ENCODE measurements at places on chromosomes 7 and 10.

- DNase-seq, result no peak
Observed at GRCh38 chr7:7612519-7612918, 28.0 kb upstream of the UMAD1 start.

GRCh38 chr10:31914370-31914769, 14.3 kb downstream of the ARHGAP12 start:
- DNase-seq, result no peak

DNA sequence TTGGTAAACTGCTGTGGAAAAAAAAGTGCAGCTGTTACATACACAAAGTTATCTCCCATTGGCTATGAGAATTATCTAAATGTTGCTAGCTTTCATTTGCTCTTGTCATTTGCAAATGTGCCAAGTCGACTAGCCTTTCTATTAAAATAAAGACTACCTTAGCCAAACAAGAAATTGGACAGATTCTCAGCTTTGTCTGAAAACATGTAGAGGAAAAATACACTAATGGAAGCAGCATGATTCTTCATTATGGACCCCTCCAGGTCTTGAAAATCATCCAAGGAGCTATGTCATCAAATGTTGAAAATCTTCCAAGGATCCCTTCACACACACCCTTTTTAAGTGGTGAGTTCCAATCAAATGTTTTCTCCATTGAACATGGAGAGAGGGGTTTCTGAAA, 237.7 kb downstream of the ETV1 start:
- no peak for DNase-seq

DNA sequence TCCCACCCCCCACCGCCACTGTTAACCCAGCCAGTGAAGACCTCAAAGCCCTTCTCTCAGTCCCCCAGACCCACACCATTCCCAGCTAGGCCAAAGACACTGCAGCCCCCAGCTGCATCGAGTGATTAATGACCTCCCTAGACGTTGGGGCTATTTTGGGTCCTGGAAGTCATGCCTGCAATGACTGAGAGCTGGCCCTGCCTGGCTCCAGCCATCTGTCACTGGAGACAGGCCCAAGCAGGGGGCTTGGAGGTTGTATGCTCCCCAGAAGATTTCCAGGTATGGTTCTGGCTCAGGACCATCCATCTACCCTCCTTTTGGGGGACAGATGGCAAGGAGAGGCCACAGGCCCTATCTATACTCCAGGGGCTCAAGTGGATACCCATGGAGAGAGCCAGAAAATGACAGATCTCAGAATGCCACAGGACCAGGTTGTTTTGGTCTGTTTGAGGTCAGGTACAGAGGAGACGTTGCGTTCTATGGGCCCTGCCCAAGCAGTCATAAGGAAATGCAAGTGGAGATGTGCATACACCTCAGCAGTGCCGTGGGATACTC, 5.1 kb downstream of the KCNIP2 start:
- DNase-seq, result no peak

GRCh38 chr10:6716516-6716915, 136.4 kb upstream of the PRKCQ start:
- no peak for DNase-seq

- DNase-seq, result peak; percentile 2
Observed at GRCh38 chr7:131383417-131384285, 56.0 kb downstream of the MKLN1 start.

DNA sequence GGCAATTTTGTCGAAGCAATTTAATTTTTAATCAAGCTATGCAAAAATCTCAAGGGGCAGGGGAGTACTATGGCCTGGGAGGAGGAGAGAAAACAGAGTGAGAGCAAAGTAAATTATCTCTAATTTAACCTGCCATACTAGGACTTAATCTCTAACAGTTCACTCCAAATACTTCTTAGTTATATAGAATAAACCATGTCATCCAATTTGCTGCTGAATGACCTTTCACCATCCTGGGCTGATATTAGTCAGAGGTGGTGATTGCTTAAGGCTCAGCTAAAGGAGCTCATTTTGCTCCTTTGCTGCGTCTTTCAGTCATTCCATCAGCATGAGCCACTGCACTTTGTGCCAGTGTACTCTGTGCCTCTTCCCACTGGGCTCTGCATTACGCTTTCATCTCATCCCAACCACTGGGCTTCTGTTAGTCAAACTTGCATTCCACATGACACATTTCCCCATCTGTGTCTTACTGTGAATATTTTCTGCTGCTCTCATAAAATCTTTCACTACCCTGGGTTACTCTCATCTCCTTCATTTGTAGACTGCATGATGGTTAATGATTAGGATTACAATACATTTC, 84.3 kb downstream of the CD36 start:
- no peak for DNase-seq

- no peak for DNase-seq
Observed at GRCh38 chr10:63843107-63843506, 321.9 kb downstream of the REEP3 start.

- no peak for DNase-seq
Observed at GRCh38 chr10:76976142-76976541, 661.5 kb downstream of the KCNMA1 start.

- no peak for DNase-seq
Observed at GRCh38 chr7:94883616-94884015, 23.8 kb upstream of the PPP1R9A start.

DNA sequence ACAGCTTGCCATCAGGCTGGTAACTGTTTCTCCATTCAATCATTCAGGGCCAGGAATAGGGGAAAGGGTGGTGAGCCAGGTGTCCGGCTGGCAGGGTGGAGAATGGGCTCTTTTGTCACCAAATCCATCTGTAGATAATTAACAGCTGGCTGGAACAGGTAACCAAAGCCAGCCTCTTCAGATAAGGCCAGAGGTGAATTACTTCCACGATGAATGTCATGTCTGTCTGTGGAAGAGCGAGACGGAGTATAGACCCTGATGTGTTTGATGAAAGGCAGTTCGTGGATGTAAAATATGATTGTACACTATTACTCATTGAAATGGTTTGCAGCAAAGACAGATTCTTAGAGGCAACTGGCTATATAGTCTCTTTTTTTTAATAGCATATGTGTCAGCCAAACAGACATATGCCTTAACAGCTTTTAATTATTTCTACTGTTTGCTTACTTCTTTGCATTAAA, 149.8 kb downstream of the KLF6 start:
- DNase-seq, result no peak

GRCh38 chr10:121831777-121832176, 96.1 kb downstream of the ATE1 start:
- DNase-seq, result no peak

GRCh38 chr10:17671307-17671706, 27.4 kb downstream of the STAM start:
- DNase-seq, result no peak

GRCh38 chr7:81140252-81140651, 221.4 kb upstream of the SEMA3C start:
- no peak for DNase-seq

- no peak for DNase-seq
Observed at GRCh38 chr10:97353945-97354344, 19.4 kb upstream of the FRAT2 start.

DNA sequence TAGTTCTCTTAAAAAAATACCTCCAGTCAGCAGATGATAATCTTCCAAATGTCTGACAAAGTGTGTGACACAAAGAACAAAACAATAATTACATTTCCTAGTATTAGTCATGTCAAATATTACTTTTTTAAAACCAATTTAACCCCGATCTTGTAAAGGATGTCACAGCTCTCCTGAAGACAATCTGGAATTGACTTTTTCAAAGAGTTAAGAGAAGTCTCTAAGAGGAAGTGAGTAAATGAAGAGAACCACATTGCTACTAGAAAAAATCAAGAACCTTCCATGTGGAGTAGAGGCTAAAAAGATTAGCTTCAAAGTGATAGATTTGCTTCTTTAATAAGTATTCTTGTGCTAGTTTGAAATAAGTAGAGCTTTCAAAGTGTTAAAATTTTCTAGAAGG, 218.2 kb upstream of the IMMP2L start:
- DNase-seq, result no peak

- no peak for DNase-seq
Observed at GRCh38 chr10:103501186-103501585, 7.7 kb downstream of the NEURL1 start.

DNA sequence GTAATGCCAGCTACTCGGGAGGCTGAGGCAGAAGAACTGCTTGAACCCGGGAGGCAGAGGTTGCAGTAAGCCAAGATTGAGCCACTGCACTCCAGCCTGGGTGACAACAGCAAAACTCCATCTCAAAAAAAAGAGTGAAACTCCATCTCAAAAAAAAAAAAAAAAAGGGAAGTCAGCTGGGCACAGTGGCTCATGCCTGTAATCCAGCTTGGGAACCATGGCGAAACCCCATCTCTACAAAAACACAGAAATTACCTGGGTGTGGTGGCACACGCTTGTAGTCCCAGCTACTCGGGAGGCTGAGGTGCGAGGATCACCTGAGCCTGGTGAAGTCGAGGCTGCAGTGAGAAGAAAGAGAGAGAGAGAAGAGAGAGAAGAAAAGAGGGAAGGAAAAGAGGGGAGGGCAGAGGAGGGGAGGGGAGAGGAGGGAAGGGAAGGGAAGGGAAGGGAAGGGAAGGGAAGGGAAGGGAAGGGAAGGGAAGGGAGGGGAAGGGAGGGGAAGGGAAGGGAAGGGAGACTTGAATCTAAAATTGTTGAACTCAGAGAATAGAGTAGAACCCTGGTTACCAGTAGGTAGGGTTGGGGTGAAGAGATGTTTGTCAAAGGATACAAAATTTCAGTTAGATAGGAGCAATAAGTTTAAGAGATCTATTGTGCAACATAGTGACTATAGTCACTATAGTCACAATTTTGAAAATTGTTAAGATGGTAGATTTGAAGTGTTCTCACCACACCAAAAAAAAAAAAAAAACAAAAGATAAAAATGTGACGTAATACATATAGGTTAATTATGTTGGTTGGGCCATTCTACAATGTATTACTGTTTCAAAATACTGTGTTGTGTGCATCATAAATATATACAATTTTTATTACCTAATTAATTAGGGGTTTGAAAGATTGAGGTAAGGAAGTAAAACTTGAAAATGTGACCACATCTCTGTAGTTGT, 2.5 kb downstream of the SLC16A9 start:
- DNase-seq, result no peak

DNA sequence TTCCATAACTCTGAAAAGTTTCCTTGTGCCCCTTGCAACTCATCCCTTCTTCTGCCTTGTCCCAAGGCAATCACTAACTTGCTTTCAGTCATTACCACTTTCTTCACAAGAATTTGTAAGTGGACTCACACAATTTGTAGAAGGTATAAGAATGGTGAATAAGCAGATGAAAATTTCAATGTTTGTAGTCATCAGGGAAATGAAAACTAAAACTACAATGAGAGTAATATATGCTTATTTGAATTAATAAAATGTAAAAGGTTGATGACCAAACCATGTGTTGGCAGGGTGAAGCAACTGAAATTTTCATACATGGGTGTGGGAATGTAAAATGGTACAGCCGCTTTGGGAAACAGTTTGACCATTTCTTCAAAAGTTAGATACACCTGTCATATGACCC, 79.7 kb downstream of the GNAT3 start:
- DNase-seq, result no peak

- DNase-seq, result no peak
Observed at GRCh38 chr10:93058139-93058538, 2.5 kb upstream of the CYP26C1 start.

GRCh38 chr7:138546829-138547228, 86.8 kb downstream of the TRIM24 start:
- DNase-seq, result no peak

DNA sequence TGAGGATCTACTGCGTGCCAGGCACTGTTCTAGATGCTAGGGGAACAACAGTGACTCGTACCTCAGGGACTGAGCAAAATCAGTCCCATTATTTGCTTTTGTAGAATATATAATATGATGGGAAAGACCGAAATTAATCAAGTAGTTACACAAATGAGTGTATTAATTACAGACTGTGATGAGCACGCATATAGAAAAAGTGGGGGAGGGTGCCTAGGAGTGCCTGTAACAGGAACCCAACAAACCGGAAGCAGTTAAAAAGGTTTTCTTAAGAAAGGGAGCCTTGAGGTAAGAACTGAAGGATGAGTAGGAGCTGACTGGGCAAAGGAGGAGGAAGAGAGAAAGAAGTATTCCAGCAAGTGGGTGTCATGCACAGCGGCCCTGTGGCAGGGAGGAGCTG, 28.2 kb upstream of the IL6 start:
- DNase-seq, result no peak

GRCh38 chr10:103231047-103231551, 14.6 kb upstream of the RPEL1 start:
- no peak for DNase-seq

DNA sequence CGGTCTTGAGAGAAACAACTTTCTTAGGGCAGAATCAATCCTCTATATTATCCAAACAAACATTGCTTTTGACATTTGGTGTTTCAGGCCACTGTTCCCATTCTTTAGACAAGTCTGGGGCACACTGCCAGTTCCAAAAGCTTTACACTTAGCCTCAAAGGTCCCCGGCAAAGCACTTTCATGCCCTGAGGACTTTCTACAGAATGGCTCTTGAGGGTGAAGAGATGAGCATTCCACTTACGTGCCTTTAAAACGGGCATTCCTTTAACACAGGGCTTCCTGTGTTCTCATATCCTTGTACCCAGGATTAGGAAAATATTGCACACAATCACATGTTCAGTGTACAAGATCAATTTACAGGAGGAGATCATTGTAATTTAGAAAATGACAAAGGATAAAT, 13.1 kb upstream of the TMEM213 start:
- no peak for DNase-seq

DNA sequence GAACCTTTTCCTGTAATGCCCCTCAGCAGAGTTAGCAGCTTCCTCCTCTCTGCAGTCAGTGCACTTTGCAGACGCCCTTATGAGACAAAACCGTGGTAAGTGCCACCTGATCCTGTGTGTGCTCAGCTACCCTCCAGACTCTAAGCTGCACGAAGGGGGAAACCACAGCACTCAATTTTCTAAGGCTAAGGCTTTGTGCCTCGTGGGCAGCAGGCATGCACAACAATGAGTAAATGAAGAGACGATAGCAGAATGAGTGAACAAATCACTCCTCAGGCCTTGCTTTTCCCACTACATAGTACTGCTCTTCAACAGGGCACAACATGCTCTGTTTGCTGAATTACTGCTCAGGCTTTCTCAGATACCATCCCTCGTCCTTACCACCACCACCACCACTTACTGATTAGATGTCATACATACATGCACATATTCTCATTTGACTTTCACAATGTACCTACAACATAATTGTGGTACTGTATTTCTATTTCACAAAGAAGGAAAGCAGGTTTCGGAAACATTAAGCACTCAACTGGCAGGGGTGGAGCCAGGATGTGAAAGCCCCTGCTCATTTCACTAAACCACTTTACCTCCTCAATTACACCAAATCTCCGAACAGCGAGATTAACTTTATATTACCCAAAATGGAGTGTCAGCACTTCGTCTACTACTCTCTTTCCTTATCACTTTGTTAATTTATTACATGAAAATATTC, 85.4 kb downstream of the ICA1 start:
- DNase-seq, result no peak

- no peak for DNase-seq
Observed at GRCh38 chr7:157938211-157938610, 601.4 kb downstream of the DNAJB6 start.

GRCh38 chr10:1114315-1114714, 58.1 kb downstream of the WDR37 start:
- DNase-seq, result no peak

GRCh38 chr10:100934084-100934659, 21.4 kb downstream of the SLF2 start:
- no peak for DNase-seq

GRCh38 chr10:11684717-11685645, 57.2 kb upstream of the ECHDC3 start:
- DNase-seq, result no peak

Measured in SIG-M5 (cell line).